ENCODE measurements at places on chromosomes 6 and 20.

DNA sequence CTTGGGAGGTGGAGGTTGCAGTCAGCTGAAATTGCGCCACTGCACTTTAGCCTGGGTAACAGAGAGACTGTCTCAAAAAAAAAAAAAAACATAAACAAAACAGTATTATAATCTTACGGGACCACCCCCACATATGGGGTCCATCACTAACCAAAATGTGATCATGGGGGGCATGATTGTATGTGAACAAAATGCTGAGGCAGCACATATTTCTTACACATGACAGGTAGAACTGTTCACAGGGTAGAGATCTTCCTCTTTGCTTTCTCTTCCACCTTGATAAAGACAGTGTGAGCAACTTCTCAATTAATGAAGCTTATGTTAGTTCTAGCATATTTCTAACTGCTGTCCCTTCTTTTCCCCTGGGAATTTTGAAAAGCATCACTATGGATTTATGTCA, 24.7 kb downstream of the NFATC2 start:
- no peak for DNase-seq

- DNase-seq: no peak
Observed at GRCh38 chr20:16701296-16701695, 28.5 kb upstream of the SNRPB2 start.

GRCh38 chr6:1724124-1724523, 114.4 kb downstream of the FOXC1 start:
- no peak for DNase-seq

GRCh38 chr6:155270561-155271091, 6.8 kb downstream of the CLDN20 start:
- DNase-seq: no peak

- no peak for DNase-seq
Observed at GRCh38 chr6:70390067-70390466, 23.2 kb upstream of the FAM135A start.

DNA sequence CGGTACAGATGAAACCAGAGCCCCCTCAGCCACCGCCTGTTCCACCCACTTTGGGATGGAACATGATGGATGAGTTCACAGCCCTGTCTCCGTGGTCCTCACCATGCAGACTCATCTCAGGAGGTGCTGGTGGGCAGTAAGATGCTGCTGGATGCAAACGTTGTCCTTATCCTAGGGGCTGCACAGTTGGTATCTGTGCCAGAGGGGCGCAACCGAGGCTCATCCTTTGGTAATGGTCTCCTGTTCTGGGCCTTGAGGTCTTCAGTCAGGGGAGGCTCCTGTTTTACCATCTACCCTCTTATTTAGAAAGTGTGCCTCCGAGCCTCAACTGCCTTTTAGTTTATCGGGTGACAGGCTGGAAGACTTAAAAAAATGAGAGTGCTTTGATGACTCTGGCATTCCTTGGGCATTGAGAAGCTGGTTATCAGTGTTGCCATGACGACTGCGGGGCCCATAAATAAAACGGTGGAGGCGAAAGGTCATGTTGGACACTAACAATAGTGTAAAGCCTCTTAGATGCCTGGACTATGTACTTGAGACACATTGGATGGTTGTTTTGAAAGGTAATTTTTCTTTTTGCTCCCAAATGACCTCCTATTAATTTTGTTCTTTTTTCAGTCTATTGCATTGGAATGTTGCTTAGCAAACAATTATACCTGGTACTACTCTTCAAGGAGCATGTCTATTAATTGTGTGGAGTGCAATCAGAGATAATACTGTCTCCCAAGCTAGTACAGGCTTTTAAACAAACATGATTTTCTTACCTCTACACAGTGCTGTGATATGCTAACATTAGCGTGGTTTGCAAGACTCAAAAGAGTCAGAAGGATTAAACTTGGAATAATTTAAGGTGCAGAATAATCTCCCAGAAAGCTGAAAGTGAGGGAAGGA, 74.2 kb upstream of the DSP start:
- no peak for DNase-seq

DNA sequence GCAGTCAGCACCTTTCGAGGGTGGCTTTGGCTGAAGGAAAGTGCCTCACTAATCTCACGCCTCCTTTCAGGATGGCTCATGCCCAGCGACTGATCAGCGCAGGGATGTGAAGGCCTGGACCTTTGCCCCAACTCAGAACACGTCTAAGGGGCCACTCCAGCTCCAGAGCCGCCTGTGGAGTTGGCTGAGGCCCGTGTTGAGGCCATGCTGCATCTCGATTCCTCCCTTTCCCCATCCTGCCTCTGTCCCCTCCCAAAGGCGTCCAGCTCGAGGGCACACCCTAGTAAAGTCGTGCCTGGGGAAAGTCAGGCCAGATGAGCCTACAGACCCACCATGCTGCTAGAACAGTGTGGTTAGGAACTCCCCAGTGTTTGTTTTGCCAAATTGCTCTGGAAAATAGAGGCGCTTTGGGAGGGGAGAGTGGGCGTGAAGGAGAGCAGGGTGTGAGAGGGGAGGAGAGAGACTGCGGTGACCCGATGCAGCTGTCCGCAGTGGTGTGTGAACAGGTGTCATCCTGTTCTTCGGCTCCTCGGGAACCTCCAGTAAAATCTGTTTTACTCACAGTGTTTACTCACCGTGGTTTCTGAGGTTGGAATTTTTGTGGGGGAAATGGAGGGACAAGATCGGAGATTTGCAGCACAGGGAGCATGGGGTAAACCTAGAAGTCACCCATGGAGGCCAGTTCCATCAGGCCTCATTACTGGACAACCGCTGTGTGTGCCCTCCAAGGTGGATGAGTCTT, 85.0 kb upstream of the PMEPA1 start:
- no peak for DNase-seq

DNA sequence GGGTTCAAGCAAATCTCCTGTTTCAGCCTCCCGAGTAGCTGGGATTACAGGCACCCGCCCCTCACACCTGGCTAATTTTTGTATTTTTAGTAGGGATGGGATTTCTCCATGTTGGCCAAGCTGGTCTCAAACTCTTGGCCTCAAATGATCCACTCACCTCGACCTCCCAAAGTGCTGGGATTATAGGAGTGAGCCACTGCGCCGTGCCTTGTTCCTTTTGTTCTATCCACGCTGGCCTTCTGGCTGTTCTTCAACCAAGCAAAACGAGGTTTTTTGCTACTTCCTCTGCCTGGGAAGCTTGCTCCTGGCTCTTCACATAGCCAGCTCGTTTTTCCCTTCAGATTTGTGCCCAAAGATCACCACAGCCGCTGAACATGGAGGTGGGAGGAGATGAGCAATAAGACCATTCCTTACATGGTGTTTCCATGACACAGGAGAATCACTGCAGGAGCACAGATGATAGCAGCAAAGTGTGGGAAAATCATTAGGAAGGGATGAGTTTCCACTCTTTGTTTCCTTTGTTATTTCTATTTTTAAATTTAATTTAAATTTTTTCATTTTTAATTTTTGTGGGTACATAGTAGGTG, 201.0 kb upstream of the ZNF217 start:
- DNase-seq: no peak

DNA sequence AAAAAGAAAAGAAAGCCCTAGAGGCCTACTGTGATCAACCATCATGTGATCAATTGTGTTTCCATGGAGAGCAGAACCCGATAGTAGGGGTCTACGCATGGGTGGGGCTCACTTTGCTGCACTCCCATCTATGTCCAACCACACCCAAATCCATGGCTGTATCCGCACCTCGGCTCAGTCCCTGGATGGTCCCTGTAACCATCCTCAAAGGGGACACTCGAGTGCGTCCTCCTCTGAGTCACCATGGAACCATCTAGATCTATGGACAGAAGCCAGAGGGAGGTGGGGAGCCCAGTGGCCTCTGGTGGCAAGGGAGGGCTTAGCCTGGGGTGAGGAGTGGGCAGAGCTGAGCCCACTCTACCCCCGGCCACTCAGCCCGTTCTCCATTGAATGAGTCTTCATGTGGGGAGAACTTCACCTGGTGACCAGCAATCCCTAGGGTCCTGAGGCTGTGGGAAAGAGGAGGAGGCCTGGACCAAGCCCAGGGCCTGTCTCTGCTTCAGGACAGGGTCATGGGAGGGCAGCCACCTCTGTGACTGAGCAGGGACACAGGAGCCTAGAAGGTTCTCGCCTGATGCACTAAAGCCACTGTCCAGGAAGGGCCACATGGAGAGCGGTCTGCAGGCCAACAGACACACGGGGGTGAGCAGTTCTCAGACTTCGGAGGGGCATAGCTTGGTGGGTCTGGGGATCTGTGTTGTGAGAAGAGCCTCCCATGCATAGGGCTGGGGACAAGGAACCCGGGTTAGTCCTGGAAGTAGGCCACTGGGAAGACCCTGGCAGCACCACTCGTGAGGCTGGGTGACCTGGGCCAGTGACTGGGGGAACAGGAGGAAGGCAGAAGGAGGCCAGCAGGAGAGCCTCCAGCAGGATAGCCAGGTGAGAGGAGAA, 19.3 kb downstream of the RAET1L start:
- no peak for DNase-seq

DNA sequence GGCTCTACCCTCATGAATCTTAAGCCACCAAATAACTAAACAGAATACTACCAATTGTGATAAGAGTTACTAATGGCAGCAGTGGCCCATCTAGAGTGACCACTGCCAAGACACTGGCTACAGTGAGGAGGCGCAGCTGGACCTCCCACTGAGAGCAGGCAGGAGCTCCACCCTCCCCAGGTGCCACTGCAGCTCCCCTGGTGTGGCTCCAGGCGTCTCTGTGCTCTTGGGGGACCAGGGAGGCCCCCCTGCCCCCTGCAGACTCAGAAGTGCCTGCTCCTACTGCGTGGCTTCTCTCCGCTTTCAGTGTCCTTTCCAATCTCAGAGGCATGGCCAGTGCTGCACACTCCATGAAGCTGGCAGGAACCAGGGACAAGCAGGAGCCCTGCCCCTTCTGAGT, 23.4 kb downstream of the MC3R start:
- DNase-seq: no peak

DNA sequence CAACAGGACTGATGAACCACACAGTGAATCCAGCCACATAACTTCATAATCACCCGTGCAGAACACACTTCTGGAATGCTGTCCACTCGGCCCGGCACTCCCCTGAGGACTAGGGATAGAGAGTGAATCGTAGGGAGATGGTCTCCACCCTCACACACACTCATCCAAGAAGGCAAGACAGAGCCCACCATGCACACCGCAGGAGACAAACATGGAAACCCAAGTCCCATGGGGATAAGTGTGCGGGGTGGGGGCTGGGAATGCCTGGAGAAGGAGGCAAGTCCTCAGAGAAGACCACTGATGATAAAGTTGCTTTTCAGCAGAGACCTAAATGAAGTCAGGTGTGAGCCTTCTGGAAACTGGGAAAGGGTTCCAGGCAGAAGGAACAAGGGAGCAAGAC, 399.2 kb upstream of the AGPAT4 start:
- DNase-seq: no peak
